ENCODE measurements at places on chromosomes 5 and 9. TPM values are rescaled to one million over a fixed set of nuclear protein-coding genes. Genes with fewer than 3 reads are reported as not detected.

The SAPCD2 gene
- total RNA-seq: 4.2 TPM

The MSMP gene
- not detected for total RNA-seq

The GABRA1 gene
- 76.6 TPM for total RNA-seq

The PKD2L2 gene
- total RNA-seq: 0.46 TPM

The CTNND2 gene
- total RNA-seq: 99.7 TPM

The ENTPD2 gene
- 3.2 TPM for total RNA-seq

Measured in diencephalon (tissue), 1 donor.